Central memory CD4-positive, alpha-beta T cell (primary cell): ENCODE measurements at places on chromosomes 16 and 17.
A peak's percentile ranks its signal among the peaks of the same experiment; 100 is the strongest.

GRCh38 chr16:18833707-18834505 lies 32.6 kb upstream of the ARL6IP1 start:
- DNase-seq = no peak

GRCh38 chr16:86248310-86248905 lies 261.9 kb upstream of the FOXF1 start:
- DNase-seq = no peak

GRCh38 chr16:54525104-54525503 lies 238.5 kb upstream of the IRX3 start:
- no peak for DNase-seq

GRCh38 chr17:39553341-39553945 lies 54.3 kb downstream of the NEUROD2 start:
- no peak for DNase-seq

- peak; percentile 25 for DNase-seq
Observed at GRCh38 chr17:28612936-28613872, 781 bp downstream of the RSKR start.

- no peak for DNase-seq
Observed at GRCh38 chr17:47649972-47650524, 329 bp downstream of the KPNB1 start.

DNA sequence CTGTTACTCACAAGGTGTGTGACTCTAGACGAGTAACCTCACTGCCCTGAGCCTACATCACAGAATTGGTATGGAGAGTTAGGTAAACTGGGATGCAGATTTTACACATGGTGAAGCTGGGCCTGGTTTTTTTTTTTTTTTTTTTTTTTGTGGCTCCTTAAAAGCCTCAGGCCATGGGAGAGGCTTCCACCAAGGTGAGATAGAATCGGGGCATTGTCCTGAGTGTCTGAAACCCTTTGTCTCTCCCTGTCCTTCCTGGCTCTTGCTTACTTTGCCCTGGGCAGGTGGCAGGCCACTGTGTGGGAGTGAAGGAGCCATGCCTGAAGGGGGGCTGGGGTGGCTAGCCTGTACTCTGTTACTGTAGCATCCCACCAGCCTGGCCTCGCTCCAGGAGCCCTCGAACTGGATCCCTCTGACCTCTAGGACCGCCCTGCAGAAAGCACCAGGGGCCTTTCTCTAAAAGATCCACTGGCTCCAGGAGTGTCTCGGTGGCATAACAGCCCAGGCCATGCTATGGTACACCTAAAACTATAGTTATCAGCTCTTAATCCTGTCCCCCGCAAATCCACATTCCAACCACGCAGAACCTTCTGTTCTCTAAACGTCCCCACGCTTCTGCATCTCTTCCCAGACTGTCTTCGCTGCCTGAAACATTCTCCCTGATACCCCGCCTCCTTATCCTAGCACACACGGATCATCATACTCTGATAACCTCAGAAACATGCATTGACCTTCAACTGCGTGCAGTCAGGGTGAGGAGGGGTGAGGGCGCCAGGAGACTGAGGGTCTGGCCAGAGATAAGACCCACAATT lies 1.7 kb upstream of the SLC13A2 start:
- no peak for DNase-seq

GRCh38 chr16:82177555-82177954 lies 7.5 kb upstream of the MPHOSPH6 start:
- DNase-seq = no peak

DNA sequence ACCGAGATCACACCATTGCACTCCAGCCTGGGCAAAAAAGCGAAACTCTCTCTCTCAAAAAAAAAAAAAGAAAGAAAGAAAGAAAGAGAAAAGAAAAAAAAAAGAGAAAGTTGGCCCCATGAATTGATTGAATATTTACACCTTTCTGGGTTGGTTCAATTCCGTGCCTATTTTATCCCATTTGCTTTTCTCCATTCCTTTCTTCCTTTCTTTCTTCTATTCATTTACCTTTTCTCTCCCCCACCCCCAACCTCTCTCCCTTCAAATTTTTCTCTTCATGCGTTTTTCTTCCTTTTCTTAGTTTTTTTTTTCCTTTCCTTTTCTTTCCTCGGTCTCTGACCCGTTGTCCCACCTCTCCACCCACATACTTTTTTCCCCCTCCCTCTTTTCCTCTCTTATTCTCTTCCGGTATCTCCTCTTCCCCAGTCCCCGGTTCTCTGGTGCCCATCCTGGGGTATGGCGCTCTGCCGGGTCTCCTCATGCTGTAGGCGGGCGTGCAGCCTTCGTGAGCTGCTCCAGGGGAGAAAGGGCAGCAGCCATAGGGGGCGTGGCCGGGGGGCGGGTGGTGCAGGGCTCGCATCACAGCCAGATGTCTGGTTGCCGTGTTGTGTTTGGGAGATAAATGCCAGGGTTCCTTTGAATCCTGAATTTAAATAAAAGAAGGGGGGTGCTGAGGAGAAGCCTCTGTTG lies 5.3 kb upstream of the COL1A1 start:
- DNase-seq = no peak

DNA sequence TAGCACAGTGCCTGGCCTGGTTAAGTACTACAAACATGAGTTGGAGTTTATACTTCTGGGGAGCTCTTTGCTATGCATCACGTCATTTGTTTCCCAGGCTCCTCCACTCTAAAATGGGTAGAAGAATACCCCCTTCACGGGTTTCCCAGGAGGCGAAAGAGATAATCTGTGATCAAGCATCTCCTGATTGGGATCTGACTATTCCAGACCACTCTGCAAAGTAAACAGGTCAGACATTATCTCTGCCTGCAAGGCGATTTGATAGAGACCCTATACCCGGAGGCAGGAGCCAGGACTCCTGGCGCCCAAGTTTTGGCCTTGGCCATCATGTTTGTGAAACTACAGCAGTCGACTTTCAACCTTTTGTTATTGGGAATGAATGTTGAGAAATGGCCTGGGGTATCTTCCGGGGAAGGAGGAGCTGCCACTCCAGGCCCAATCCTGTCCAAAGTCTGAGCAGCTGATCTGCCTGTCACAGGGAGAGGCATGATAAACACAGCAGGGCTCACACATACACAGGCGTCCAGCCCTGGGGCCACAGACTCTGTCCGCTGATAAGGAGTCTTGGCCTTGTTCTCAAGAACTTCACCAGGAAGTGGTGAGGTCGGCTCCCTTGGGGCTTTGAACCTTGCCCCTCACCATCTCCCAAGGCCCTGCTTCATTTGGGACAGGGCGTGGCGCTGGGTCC lies 199.9 kb downstream of the MAF start:
- DNase-seq = no peak

DNA sequence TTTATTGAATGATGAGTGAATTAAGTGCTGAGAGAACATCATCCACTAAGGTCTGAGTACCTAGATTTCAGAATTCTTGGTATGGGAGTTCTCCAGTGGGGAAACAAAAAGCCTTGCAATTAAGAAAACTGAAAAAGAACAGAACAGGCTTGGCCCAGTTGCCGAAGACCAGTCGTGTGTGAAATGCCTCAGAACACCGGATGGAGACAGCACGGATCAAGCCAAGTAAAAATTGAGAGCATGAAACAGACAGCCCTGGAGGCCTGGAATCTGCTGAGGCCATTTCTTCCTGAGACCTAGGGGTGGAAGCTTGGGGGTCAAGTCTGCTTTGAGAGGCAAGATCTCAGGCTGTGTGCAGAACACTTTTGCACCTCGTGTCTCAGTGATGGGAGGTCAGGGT lies 43.3 kb downstream of the GRIN2A start:
- no peak for DNase-seq

- no peak for DNase-seq
Observed at GRCh38 chr17:5355421-5356129, 63.9 kb downstream of the NUP88 start.

DNA sequence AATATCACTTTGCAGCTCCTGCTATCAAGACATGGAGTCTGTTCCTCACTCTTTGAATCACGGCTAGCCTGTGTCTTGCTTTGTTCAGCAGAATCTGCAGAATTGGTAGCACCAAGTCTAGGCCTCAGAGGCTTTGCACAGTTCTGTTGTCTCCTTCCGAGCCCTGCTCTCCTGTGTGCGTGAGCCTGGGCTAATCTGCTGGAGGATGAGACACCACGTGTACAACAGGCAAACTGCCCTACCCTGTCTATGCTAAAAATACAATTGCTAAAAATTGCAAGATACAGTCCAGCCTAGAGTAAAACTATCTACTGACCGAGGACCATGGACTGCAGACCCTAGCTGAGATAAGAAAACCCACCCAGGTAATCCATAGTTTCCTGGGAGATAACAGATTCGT lies 484.7 kb downstream of the NPIPA7 start:
- no peak for DNase-seq

DNA sequence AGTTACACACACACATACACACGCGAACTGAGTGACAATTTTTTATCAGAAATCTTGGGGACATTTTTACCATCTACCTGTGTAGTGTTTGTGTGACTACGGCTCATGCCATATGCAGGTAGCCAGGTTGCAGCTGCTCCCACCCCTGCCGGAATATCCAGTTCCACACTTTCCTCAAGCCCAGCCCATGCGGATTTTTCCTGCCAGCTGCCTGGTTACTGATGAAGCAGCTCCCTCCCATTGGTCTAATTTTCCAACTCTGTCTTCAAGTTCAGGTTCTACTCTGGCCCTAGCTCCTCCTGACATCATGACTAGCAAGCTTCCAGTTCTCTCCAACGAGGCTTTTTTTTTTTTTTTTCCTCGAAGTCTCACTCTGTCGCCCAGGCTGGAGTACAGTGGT lies 4.8 kb downstream of the GSG1L2 start:
- DNase-seq = no peak

- DNase-seq = no peak
Observed at GRCh38 chr16:20952139-20952920, 51.8 kb downstream of the LYRM1 start.

- DNase-seq = no peak
Observed at GRCh38 chr16:85483424-85483823, 129.7 kb upstream of the GSE1 start.

- DNase-seq = no peak
Observed at GRCh38 chr16:27474041-27474440, 72.1 kb downstream of the IL21R start.

DNA sequence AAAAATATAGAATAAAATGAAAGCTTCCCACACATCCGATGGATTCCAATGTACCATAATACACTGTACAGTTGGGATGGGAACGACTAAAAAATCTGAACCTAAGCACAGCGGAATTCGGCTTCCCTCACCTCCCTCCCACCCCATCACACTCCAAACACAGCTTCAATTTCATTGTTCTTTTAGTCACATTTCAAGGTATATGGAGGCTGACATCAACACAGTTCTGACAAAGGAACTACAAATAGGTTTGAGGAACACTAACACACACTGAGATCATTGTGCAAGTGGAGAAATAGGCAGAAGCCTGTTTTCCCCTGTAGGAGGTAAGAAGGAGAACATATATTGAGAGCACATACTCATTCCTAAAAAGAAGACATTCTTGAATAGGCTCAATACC lies 85.1 kb downstream of the WDR59 start:
- DNase-seq = no peak

DNA sequence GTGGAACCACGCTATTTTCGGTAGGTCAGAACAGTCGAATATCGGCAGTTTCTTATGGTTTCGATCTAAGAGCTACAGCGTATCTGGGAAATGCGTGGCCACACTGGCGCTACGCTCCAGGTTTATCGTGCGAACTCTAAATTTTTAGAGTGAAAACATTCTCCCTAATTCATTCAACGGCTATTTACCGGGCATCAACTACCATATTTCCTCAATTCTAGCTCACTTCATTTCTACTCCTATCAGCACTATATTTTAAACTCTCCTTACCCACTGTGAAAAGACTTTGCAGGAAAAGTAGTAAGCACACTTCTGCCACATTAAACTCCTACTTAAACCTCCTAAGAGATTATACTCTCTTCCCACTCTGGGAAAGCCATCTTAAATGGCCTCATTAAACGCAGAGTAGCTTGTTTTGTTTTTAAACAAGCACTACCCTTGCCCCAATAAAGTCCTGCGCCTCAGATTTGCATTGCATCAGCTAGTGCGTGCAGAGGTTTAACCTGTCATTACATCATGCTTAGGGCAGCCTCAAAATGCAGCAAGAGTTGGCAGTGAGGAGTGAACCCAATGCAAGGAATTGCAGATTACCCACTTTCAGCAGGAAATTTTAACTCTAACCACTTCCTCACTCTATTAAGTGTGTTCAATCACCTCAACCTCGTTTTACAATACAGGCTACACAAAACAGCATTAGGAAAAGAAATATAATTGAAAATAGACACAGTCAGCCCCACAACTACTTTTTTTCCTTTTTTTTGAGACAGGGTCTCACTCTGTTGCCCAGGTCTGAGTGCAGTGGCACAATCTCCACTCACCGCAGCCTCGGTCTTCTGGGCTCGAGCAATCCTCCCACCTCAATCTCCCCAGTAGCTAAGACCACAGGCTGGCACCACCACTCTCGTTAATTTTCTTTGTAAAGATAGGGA lies 18.8 kb downstream of the SIAH1 start:
- peak; percentile 67 for DNase-seq

GRCh38 chr16:90007015-90007414 lies 12.2 kb downstream of the DBNDD1 start:
- no peak for DNase-seq

DNA sequence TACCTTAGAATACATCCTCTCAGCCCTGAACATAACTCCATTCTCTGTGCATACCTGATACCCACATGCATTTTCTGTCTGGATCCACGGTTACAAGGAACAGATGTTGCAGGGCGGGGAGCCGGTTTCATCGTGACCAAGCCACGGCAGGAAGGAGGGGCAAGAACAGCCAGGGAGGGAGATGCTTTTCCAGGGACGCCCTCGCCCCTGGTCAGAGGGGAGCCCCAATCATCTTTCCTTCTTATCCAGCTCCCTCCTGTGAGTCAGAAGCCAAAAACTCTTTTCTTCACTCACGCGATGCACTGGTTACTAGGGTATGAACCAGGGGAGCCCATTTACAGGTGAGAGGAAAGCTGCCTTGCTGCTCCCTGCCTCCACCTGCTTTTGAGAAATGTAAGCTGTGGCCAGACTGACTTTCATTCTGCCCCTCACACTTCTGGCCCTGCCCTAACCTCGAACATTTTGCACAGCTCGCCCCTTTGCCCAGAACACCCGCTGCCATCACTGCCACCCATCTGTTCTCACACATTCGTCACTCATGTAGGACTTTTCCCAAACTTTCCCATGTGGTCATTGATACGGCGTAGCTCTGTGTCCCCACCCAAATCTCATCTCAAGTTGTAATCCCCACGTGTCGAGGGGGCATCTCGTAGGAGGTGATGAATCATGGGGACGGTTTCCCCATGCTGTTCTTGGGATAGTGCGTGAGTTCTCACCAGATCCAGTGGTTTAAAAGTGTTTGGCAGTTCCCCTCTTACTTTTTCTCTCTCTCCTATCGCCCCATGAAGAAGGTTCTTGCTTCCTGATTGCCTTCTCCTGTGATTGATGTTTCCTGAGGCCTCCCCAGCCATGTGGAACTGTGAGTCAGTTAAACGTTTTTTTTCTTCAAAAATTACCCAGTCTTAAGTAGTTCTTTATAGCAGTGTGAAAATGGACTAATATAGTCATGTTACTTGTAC lies 20.5 kb downstream of the FOXL1 start:
- DNase-seq = no peak

DNA sequence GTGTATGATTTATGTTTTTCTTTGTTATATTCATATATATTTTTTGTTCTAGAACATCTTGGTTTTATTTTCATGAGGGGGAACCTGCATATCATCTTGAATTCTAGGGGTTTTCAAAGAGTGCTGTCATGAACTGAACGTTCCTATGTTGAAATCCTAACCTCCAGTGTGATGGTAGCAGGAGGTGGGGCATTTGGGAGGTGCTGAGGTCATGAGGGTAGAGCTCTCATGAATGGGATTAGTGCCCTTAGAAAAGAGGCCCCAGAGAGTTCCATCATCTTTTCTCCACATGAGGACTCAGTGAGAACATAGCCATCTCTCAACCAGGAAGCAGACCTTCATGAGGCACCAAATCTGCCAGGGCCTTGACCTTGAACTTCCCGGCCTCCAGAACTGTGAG lies 34.6 kb upstream of the CCDC182 start:
- no peak for DNase-seq
